CD8-positive, alpha-beta memory T cell (primary cell): ENCODE measurements at places on chromosomes 7 and 10.

- DNase-seq, result no peak
These were observed 494.7 kb downstream of the CCSER2 start for GRCh38 chr10:84822931-84823630.

DNA sequence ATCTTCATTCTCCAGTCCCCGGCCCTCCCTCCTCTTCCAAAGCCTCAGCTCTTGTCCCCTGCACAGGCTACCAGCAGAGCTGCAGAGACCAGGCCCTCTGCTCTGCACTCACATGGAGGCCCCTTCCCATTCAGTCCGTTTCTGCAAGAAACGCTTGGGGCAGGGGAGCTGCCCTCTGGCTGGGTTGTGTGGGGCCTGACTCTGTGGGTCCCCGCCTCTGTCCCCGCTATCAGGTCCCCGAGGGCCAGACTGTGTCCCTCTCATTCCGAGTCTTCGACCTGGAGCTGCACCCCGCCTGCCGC is 1.5 kb downstream of the PCOLCE start:
- DNase-seq, result no peak

- no peak for DNase-seq
These were observed 478.2 kb downstream of the GATA3 start for GRCh38 chr10:8532647-8533046.

DNA sequence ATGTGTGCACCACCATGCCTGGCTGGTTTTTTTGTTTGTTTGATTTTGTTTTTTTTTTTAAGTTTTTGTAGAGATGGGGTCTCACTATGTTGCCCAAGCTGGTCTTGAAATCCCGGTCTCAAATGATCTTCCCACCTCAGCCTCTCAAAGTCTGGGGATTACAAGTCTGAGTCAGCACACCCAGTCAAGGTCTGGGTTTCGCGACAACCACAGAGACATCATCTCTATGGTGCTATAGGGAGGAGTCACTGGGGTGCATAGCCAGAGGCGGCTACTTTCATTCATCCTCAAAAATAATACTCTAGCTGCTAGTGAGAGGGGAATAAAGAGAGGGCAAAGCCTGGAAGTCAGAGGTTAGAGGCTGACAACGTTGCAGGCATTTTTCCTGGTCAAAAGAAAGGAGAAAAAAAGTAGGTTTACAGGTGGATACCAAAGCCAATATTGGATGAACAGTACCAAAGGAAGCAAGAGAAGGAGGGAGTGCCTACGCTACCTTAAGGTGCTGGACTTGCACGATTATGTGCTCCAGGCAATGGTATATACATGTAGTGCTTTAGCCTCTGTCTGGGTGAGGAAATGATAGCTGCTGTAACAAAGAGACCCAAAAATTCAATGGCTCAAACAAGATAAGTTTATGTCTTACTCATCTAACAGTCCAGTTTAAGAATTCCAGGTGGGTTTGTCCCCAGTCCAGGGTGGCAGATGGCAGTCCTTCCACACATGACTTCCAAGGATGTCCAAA is 178.3 kb downstream of the SKIDA1 start:
- no peak for DNase-seq

- peak; percentile 47 for DNase-seq
These were observed 69.0 kb upstream of the VOPP1 start for GRCh38 chr7:55641273-55641691.

GRCh38 chr10:76883596-76883995 is 754.0 kb downstream of the KCNMA1 start:
- no peak for DNase-seq

- no peak for DNase-seq
These were observed 64.6 kb downstream of the ITGB1 start for GRCh38 chr10:32893434-32893833.

DNA sequence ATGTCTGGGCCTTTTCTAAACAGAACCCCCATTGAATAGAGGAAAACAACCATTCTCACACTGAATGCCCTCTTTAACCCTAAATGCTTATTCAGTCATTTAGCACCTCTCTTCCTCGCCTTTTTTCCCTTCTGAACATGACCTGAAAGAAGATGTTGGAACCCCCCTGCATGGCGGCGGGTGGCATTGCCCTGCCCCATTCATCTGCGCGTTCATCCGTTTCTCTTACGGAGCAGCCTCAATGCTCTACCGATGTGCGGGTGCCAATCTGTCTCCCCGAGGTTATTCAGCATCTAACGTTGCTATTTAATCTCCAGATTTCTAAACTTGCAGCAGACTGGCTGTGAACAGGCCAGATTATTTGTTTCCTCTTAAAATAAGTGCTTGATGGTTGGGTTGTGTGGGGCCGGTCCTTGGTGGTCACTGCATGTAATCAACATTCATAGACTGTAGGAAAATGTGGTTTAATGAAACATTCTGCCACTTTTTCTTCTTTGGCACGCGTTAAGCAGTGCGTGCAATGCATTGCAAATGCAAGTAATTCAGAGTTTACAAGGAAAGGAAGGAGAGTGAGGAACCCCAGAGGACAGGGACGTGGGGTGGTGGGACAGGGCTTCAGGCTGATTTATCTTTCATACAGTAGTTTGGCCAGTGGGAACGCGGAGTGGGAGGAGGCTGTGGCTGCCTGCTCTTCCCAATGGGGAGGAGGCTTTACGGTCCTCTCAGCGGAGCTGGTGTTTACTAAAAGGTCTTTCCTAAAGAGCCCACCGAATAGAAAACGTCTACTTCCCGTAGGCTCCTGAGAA is 286.7 kb downstream of the DPP6 start:
- DNase-seq, result no peak

GRCh38 chr10:22156750-22157149 is 61.1 kb downstream of the EBLN1 start:
- DNase-seq, result no peak

- DNase-seq, result no peak
These were observed 86.2 kb downstream of the GPR85 start for GRCh38 chr7:113000316-113001020.

DNA sequence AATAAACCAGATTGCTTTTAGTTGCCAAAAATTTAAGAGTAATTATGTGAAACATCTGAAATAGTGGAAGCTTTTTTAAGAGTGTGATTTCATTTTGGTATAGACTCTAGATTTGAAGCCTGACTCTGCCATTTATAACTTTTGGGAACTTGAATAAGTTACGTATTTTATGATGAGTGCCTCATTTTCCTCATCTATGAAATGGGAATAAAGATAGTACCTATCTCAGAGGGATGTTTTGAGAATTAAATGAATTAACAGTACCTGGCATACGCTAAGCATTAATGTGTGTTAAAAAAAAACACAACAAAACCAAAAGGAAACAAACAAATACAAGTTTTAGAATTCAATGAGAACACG is 12.9 kb downstream of the PRKAR2B start:
- DNase-seq, result no peak

DNA sequence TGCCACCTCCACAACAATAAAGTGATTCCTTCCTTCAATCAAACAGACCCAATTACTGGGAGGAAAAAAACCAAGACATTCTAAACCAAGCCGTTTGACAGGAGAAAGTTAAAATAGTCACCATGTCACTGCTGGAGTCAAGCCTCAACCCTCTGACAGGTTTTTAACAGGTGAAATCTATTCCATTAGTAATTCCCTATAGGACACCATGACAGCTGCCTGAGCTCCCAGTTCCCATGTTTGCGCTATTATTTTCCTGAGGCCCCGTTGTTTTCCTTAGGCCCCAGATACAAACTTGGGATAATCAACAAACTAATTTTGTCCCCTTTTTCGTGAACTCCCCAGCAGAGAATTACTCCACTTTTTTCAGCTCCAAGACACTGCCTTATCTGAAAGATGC is 113.9 kb downstream of the ARL5B start:
- no peak for DNase-seq

GRCh38 chr7:132065989-132066603 is 509.7 kb upstream of the PODXL start:
- no peak for DNase-seq

DNA sequence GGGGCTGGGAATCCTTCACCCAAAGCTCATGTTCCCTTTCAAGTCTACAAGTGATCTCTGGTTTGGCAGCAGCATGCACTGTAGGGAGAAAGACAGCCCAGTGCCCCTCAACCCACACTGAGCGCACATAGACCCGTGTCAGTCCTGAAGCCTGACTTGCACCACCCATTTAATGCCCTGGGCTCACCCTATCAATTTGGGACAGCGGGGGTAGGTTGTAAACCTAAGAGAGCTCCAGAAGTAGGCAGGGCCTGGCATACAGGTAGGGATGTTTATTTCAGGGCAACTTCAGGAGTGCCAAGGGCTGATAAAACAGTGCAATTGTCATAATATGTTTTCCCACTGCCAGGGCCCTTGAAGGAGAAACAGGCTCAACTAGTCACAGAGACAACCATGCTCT is 3.5 kb upstream of the ATP6V0E2 start:
- DNase-seq, result no peak

- no peak for DNase-seq
These were observed 66.9 kb downstream of the CFAP46 start for GRCh38 chr10:132875435-132875834.

- DNase-seq, result peak; percentile 39
These were observed 771 bp upstream of the ADIRF start for GRCh38 chr10:86967481-86967941.

GRCh38 chr7:157434231-157434630 is 97.4 kb downstream of the DNAJB6 start:
- no peak for DNase-seq

GRCh38 chr10:110160522-110160921 is 46.9 kb upstream of the MXI1 start:
- no peak for DNase-seq

DNA sequence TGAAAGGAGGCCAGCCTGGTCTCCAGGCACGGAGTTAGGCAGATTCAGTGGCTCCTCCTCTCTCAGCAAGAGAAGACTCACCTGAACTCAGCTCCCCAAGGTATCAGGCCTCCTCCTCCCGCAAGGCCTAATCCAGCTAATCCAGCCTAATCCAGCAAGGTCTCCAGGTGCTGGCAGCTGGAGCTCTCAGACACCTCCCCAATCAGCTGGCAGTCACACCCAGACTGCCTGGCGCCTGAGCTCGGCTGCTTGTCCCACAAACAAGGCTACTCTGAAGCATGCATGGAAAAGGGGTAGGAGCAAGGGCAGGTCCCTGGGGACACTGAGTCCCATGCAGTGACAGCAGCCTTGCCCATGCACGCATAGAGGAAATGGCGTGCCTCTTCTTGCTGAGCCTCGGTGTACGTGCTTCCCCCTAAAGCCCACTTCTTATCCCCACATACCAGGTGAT is 3.3 kb upstream of the OPN4 start:
- DNase-seq, result peak; percentile 43

- no peak for DNase-seq
These were observed 31.6 kb downstream of the TMEM120A start for GRCh38 chr7:75962607-75963380.

DNA sequence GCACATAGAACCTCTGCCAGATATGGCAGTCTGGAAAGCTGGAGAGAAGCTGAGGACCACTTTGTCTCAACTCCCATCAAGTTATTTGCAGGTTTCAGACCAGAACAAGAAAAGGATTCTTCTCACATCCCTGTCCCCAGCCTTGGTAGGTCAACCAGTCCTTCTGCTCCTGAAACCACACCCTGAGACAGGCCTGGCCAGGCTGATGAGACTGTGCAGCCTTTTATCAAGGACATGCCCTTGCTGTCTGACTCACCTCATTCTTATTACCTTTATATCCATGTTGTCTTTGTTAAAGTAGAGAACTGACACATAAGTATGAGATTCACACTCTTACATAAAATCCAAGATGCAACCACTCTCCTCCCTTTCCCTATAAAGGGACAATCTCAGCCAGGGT is 354.9 kb downstream of the PLXNA4 start:
- no peak for DNase-seq

GRCh38 chr10:6364893-6365292 is 162.2 kb downstream of the PFKFB3 start:
- no peak for DNase-seq

DNA sequence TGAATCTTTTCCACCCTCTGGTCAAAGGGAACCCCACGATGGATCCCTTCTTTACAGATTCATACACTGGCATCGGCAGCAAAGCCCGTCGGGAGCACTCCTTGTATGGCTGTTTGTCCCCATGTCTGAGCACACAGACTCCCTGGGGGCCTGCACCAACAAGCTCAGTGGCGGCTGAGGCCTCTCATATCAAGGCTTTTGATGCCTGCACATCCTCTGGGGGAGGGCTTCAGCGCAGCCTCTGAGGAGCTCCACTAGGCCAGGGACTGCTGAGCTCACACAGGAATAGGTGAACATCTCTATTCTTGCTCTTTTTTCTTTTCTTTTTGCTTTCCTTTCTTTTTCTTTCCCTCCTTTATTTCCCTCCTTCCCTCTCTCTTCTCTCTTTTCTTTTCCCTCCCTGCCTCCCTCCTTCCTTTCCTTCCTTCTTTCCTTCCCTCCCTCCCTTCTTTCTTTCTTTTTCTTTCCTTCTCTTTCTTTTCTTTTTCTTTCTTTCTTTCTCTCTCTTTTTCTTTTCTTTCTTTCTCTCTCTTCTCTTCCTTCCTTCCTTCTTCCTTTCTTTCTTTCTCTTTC is 174.6 kb downstream of the CCDC3 start:
- no peak for DNase-seq

DNA sequence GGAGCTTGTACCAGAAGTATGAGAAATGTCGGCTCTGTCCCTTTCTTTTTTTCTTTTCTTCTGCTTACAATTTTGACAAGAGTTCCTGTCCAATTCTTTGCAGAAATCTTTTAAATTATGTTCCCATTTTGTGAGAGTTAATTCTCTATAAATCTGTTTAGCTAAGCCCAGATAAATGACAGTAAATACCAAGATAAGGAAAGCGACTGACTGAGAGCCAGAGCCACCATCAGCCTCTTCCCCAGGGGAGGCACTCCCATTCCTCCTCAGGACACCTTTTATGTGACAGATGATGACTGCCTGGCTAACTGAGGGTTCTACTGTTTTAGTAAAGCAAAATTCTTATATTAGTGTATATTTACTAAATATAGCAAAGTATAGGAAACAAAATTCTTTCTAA is 6.9 kb upstream of the GGCT start:
- no peak for DNase-seq

DNA sequence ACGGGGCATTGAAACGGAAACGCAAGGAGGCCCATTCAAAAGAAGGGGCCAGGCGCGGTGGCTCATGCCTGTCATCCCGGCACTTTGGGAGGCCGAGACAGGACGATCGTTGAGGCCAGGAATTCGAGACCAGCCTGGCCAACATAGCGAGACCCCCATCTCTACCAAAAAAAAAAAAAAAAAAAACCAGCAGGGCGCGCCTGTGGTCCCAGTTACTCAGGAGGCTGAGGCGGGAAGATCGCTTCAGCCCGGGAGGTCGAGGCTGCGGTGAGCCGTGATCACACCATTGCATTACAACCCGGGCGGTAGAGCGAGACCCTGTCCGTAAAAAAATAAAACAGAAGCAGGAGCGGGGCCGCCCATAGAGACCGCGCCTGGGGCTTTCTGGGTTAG is 396 bp downstream of the PSMG3 start:
- no peak for DNase-seq

- DNase-seq, result no peak
These were observed 110.5 kb downstream of the JCAD start for GRCh38 chr10:29948881-29949355.

GRCh38 chr10:23310404-23310803 is 34.2 kb downstream of the C10orf67 start:
- DNase-seq, result no peak
